ENCODE measurements at places on chromosomes 1 and 21.

- ATAC-seq: no peak
These were observed 33.9 kb downstream of the PCNT start for GRCh38 chr21:46357684-46358425.

DNA sequence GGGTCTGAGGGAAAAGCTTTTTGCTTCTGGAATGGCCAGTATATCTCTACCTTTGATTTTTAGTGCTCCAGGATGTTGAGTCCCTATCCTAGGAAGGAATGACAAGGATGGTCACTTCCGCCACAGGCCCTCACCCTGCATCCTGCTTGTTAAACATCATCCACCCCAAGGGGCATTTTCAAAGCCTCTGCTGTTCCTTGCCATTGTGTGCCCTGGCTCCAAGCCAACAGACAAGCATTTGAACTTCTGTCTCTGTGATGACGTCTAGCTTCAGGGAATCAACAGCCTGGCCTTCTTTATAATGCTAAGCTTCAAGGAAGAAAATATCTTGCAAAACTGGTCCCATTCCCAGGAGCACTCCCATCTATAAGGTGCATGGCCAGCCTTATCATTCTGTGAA is 12.3 kb upstream of the JAM2 start:
- ATAC-seq: no peak

DNA sequence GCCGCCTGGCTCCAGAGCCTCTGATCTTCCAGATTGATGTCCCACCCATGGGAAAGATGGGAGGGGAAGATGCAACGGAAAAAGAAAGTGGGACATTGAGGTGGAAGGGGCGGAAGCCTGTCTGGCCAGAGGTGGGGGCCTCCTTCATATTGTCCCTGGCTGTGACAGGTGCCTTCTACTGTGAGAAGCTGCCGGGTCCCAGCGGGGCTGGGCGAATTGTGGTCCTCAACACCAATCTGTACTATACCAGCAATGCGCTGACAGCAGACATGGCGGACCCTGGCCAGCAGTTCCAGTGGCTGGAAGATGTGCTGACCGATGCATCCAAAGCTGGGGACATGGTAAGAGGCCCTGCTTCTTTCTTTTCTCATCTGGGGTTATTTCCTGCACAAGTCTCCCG is 5.6 kb upstream of the XKR8 start:
- no peak for ATAC-seq

DNA sequence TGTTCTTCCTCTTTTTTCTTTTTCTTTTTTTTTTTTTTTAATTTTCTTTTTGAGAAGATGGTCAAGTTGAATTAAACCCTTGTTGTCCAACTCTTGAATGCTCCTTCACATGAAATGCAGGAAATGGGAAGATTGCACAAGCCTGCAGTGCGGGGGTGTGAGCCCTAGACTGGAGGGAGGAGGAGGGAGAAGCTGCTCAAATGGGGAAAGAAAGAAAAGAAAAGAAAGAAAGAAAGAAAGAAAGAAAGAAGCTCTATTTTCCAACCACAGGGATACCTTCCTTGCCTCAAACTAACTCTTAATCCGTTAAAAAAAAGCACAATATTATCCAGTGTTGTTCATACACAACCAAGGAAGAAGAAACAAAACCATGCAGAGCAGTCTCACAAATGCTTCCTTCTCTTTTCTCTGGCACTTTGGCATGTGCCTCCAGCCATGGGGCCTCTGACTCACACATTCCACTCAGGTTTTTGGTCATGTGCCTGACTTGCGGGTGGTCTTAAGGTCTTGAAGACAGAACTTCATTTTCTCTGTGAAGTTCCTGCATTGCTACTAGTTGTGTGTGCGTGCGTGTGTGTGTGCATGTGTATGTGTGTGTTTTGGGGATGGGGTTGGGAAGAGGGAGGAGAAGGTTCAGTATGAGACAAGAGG is 276.1 kb downstream of the RPS6KC1 start:
- ATAC-seq: peak; percentile 58

DNA sequence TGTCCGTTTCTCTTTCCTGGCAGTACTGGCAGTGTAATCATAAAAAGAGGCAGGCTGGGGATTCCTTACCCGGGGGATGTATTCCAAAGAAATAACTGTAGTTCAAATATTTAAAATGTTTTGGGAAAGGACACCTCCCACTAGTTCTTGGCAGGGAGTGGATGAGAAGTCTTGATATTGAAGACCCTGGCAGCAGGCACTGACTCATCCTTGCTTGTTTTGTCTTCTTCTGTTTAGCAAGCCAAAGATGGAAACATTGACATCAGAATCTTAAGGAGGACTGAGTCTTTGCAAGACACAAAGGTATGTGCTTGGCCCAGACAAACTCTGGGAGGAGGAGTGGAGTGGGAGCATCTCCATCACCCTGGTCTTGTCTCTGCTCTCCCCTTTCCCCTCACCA is 639 bp downstream of the IL20 start:
- no peak for ATAC-seq

GRCh38 chr1:9059891-9060744 is 9.3 kb downstream of the SLC2A5 start:
- ATAC-seq: no peak

- peak; percentile 76 for ATAC-seq
These were observed 245.3 kb downstream of the CTH start for GRCh38 chr1:70656361-70656760.

- ATAC-seq: peak; percentile 55
These were observed 37.7 kb downstream of the KIAA0040 start for GRCh38 chr1:175154629-175155472.

DNA sequence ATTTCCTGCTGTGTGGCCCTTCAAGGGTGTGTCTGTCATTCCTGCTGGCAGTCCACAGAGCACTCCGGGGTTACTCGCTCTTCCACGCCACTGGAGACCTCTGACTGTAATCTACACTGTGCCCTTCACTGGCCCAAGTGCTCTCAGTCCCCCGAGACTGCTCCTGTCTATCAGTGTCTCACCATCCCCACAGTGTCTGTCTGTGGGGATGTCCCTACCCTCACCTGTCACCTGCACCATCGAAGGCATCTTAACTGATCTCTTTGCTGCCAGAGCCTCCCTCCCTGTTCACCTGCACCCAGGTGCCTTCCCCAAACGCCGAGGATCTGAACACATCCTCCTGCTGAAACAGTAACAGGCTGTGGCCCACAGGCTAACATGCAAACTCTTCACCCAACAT is 136.7 kb downstream of the MATN1 start:
- ATAC-seq: no peak

DNA sequence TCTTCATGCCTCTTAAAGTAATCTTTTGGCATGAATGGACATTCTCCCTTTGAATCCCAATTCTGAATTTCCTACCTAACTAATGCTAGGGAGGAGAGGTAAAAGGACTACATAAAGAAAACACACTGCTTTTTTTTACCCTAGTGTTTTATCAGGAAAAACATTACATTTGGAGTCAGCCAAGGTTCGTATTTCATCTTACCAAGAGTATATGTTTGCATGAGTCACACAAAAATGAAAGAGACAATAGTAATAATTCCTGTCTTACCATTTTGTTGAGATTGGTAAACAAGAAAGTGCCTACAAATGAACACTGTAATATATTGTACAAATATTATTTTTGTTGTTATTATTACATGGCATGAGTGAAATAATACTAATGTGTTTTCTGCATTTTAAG is 112.9 kb upstream of the WARS2 start:
- ATAC-seq: peak; percentile 40

GRCh38 chr1:179955287-179955680 is 674 bp downstream of the CEP350 start:
- ATAC-seq: peak; percentile 33

- ATAC-seq: no peak
These were observed 467.6 kb downstream of the RWDD3 start for GRCh38 chr1:95701450-95702173.

GRCh38 chr21:20083336-20083735 is 914.9 kb upstream of the NCAM2 start:
- ATAC-seq: no peak

DNA sequence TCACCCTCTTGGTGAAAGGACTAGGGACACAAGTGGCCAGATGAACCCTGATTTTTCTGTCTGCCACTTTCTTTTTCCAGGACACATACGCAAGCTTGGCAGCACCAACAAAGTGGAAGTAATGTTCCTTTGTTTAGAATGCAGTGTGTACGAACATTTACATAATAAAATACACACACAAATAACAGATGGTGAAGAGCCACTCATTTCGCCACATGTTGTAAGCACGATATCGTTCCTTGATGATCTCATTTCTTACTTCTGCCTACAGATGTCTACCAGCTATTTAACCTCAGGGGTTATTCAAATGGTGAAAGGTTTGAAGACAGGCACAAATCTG is 670.2 kb upstream of the CXADR start:
- ATAC-seq: no peak

DNA sequence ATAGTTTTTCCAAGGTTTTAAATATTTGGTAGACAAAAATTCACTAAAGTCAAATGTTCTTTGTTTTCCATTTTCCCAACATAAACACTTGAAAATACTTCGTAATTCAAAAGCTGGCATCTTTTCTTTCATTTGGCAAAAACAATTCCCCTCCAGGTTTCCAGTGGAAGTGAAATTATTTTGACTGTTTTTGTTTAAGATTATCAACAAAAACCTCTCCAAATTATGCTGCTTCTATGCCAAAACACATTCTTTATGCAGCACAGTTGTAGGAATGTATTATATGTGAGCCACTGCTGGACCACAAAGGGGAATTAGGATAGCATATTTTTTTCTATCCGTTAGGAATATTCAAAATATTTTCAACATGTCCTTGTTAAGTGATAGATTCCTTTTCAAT is 44.1 kb downstream of the SLC5A9 start:
- no peak for ATAC-seq

GRCh38 chr21:15195768-15196167 is 131.0 kb upstream of the NRIP1 start:
- no peak for ATAC-seq

DNA sequence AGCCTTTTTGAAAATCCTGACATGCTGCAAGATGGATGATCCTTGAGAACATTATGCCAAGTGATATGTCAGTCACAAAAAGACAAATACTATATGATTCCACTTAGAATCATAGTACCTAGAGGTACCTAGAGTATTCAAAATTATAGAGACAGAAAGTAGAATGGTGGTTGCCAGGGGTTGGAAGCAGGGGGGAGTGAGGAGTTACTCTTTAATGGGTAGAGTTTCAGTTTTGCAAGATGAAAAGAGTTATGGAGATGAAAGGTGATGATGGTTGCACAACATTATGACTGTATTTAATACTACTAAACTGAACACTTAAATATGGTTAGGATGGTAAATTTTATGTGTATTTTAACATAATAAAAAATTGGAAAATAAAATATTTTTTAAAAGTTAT is 37.9 kb upstream of the PODN start:
- no peak for ATAC-seq

DNA sequence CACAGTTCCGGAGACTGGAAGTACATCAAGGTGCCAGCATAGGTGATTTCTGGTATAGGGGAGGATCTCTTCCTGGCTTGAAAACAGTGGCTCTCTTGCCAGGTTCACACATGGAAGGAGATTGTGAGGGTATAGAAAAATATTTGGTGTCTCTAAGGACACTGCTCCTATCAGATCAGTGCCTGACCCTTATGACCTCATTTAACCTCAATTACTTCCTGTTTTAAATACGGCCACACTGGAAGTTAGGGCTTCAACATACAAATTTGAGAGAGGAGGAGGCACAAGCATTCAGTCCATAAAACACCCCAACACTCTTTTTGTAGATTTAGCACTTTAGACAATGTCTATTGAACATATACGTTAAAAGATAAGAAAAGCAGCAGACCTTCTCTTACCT is 37.0 kb downstream of the COL6A1 start:
- no peak for ATAC-seq

DNA sequence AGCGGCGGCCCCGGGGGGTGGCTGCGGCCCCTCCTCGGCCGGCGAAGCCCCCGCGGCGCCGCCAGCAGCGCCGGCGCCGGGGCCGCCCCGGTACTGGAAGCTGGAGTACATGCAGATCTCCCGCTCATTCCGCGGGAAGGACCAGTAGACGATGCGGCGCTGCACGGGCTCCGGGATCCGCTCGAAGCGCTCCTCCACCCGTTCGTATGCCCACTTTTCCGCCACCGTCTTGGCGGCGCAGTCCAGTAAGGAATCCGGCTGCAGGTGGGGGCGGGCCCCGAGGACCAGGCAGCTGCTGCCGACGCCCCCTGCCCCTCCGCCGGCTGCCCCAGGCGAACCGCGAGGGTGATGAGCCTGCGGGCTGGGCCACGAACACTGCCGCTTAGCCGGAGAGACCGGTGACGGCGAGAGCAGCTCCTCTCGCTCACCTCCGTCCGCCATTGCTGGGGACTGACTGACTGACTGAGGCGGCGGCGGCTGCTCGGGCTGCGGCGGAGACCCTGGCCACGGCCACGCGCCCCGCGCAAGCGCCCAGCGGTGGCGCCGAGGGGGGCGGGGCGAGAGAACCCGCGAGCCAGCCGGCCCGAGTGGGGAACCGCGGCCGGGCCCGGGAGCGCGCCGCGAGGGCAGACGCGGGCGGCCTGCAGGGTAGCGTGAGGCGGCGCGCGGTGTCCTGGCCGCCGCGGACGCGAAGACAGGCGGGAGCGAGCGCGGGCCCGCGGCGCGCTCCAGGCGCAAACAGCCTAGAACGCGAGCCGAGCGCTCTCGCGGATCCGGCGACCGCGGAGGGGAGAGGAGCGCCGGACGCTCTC is at the start of gene ZSWIM5:
TSS of gene ZSWIM5 (minus strand) at position 696 of the 812 bp plus-strand sequence. CDS start at position 441, 255 bp downstream.
- peak; percentile 79 for ATAC-seq

- ATAC-seq: no peak
These were observed 559.7 kb upstream of the CAMK1G start for GRCh38 chr1:209023790-209024189.

GRCh38 chr21:25582888-25583287 is 24.4 kb downstream of the MRPL39 start:
- ATAC-seq: no peak

DNA sequence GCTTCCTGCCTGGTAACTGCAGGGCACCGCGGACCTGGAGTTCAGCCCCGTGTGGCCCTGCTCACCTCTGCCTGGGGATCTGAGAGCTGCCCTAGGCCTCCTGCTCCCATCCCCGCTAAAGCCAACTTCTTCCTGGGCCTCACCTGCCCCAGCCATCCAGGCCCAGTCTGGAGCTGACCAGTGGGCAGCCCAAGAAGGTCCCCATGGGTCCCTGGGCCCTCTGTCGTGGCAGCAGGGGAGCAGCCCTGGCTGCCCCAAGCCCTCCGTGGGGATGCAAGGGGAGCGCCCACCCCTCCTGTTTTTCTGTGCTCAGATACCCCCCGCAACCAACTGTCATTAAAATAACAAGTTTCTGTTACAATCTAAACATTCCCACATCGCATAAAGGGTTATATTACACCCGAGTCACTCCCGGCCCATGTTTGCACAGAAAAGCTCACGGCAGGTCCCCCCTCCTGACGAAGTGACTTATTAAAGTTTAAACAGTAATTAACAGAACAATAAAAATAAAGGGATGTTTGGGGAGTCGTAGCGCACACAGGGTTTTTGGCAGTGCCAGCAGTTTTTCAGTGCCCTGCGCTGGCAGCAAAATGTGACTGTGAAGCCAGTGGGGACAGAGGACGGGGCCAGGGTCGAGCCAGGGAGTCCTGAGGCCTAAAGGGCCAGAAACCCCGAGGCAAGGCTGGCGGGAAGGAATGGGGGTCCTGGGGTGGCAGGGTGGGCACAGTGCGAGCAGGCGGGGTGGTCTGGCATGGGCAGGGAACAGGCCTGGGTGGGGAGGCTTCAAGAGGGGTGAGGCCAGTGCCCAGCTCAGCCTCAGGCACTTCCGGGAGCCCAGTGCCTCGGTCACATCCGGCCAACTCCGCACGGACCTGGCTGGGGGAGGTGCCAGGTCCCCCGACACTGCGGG is 121.5 kb downstream of the CASZ1 start:
- no peak for ATAC-seq

Data from SK-N-SH treated with all-trans-retinoic acid at 6 μM for 48 hours (cell line).